ENCODE measurements at places on chromosomes 3 and 15. TPM values are rescaled to one million over a fixed set of nuclear protein-coding genes. Genes with fewer than 3 reads are reported as not detected.

MNS1 gene
- 2.4 TPM for total RNA-seq

GRCh38 chr3:131421957-131422498 lies 40.5 kb downstream of the NUDT16 start:
- H3K4me1 ChIP-seq: no peaks in the 10 kb centered on the region
- no peaks in the 10 kb centered on the region for H3K27me3 ChIP-seq
- no peak for DNase-seq
- H3K36me3 ChIP-seq: no peaks in the 10 kb centered on the region
- no peak overlapping the region for H3K27ac ChIP-seq

GRCh38 chr15:63369781-63370180 lies 11.9 kb downstream of the CA12 start:
- H3K27ac ChIP-seq: peak overlapping the region; percentile 83
- no peak overlapping the region for H3K4me3 ChIP-seq
- H3K36me3 ChIP-seq: no peaks in the 10 kb centered on the region
- no peak for DNase-seq
- H3K4me1 ChIP-seq: no peaks in the 10 kb centered on the region

GRCh38 chr15:74529921-74530320 lies 11.1 kb upstream of the ARID3B start:
- no peaks in the 10 kb centered on the region for H3K27me3 ChIP-seq
- H3K4me3 ChIP-seq: no peak overlapping the region
- no peak overlapping the region for H3K27ac ChIP-seq
- no peak for DNase-seq
- no peaks in the 10 kb centered on the region for H3K4me1 ChIP-seq

GRCh38 chr3:73535931-73536330 lies 88.8 kb downstream of the PDZRN3 start:
- H3K27me3 ChIP-seq: no peaks in the 10 kb centered on the region
- no peaks in the 10 kb centered on the region for H3K4me1 ChIP-seq
- H3K4me3 ChIP-seq: no peak overlapping the region
- no peaks in the 10 kb centered on the region for H3K36me3 ChIP-seq

- no peaks in the 10 kb centered on the region for H3K4me1 ChIP-seq
- H3K27ac ChIP-seq: no peak overlapping the region
- DNase-seq: no peak
- H3K36me3 ChIP-seq: no peaks in the 10 kb centered on the region
- no peaks in the 10 kb centered on the region for H3K27me3 ChIP-seq
Observed at GRCh38 chr3:163983940-163984339, 1094.4 kb downstream of the SI start.

DNA sequence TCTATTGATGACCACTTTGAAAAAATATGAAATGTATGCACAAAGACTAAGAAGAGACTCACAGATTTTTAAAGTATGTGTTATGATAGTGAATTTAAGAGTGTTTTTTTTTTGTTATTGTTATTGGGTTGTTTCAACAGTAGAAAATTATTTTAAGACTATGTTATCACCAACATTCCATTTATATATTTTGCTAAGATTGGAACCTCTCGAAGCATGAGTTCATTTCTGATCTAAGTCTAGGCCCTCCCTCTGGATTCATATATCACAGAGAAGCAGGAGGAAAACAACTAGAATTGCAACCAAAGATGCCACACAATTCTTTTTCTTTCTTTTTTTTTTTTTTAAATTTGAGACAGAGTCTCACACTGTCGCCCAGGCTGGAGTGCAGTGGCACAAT lies 46.8 kb downstream of the ITGB5 start:
- H3K36me3 ChIP-seq: no peaks in the 10 kb centered on the region
- no peak overlapping the region for H3K4me3 ChIP-seq
- H3K27ac ChIP-seq: no peak overlapping the region
- no peaks in the 10 kb centered on the region for H3K27me3 ChIP-seq
- peaks cover 10% of the 10 kb centered on the region for H3K4me1 ChIP-seq
- no peak for DNase-seq

DNA sequence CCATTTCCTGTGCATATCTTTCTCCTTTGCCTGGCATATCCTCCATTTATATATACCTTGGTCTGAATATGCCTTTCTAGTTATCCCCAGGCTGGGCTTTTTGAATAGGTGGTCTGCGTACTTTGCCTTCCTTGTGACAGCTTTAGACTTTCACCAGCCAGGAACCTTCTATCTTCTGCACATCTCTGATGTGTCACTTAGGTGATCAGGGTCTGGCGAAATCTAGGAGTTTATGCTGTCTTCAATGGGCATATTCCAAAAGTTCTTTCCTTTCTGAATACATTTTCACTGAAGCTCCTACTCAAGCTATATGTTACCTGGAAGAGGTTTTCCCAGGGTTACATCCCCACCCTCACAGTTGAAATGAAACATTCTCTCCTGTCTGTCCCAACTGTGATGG lies 27.8 kb upstream of the ST3GAL6 start:
- H3K4me1 ChIP-seq: no peaks in the 10 kb centered on the region
- no peak overlapping the region for H3K27ac ChIP-seq
- no peak for DNase-seq
- no peaks in the 10 kb centered on the region for H3K27me3 ChIP-seq

DNA sequence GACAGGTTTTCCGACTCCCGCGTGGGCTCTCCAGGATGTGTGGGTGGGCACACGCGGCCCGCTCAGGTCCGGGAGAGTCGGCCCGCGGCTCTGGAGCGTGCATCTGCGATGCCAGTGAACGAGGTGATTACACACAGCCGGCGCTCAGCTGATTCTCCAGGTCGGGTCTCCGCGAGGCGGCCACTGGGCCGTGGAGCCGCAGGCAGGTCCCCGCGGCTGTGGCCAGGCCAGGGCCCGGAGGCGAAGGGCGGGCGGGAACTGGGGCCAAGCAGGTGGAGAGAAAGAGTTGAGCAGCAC lies 13.2 kb downstream of the PAK6 start:
- peak overlapping the region; percentile 40 for H3K27ac ChIP-seq
- DNase-seq: no peak
- H3K36me3 ChIP-seq: no peaks in the 10 kb centered on the region
